ENCODE measurements at places on chromosomes 16 and 17. TPM values are rescaled to one million over a fixed set of nuclear protein-coding genes. Genes with fewer than 3 reads are reported as not detected.

GJC1 gene
- 104 TPM for total RNA-seq

SP2 gene
- total RNA-seq = 11.5 TPM

GPR179 gene
- total RNA-seq = 0.46 TPM

ENPP7 gene
- 0.11 TPM for total RNA-seq

GINS2 gene
- total RNA-seq = 38.0 TPM

PERCC1 gene
- not detected for total RNA-seq

C16orf96 gene
- total RNA-seq = 2.1 TPM

TEX14 gene
- total RNA-seq = 1.4 TPM

KRTAP16-1 gene
- not detected for total RNA-seq

CLEC19A gene
- total RNA-seq = 0.41 TPM

All from WTC11 (cell line).